Keratinocyte (primary cell): ENCODE measurements at places on chromosomes 12 and 14. TPM values are rescaled to one million over a fixed set of nuclear protein-coding genes. Genes with fewer than 3 reads are reported as not detected.

DNA sequence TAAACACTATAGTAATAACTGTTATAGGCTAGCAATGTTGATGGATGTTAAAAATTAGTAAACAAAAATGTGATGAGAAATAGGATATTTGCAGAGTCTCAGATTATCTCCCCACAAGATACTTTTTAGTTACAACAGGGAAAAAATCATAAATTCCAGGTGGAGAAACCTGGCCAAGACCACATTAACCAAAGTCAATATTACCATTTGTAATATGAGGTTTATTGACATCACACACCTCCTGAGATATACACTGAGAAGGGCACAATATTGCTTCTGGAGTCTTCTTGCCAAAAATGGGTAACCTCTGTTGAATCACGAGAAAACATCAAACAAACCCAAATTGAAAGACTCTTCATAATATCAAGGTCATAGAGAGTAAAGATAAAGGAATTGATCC lies 72.3 kb upstream of the AMIGO2 start:
- no peaks in the 10 kb centered on the region for H3K36me3 ChIP-seq
- H3K27me3 ChIP-seq = no peaks in the 10 kb centered on the region
- no peak overlapping the region for H3K27ac ChIP-seq
- no peaks in the 10 kb centered on the region for H3K4me1 ChIP-seq

DNA sequence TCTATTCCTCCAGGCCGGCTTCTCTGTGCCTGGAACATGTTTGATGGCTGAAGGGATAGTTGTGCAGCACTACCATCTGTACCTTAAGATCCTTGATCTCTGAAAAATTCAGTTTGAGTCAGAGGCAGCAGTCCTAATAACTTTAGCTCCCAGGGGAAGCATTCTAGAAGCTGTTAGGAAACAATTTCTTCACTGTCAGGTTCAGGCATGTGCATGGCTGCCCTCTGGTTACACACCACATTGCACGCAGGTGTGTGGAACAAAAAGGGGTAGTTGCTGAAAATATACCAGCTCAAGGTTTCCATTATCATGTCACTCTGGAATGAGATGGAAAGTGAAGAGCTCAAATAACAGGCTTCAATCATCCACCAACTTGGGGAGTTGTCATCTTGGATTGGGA lies 80.1 kb downstream of the CHST11 start:
- no peaks in the 10 kb centered on the region for H3K27me3 ChIP-seq
- H3K4me1 ChIP-seq = peaks cover 11% of the 10 kb centered on the region
- no peak overlapping the region for H3K27ac ChIP-seq
- no peak for DNase-seq
- H3K36me3 ChIP-seq = no peaks in the 10 kb centered on the region
- H3K4me3 ChIP-seq = no peak overlapping the region

DNA sequence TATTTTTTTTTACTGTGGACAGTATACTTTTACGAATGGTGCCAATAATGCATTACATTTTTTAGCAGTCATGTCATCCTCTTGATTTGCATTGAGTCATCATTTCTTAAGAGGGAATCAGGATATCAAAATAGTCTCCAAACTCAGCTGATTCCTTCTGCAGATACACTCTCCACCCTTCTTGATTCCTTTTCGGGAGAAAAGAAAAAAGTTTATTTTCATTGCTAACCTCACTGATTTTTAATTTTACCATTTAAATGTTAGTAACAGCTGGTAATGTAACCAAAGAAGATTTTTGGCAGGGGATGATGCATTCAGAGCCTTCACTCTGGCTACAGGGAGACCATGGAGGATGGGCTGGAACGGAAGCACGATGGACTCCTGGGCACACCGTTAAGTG lies 47.5 kb downstream of the MRPL42 start:
- no peak overlapping the region for H3K4me3 ChIP-seq
- DNase-seq = no peak
- no peaks in the 10 kb centered on the region for H3K27me3 ChIP-seq
- H3K27ac ChIP-seq = no peak overlapping the region

DNA sequence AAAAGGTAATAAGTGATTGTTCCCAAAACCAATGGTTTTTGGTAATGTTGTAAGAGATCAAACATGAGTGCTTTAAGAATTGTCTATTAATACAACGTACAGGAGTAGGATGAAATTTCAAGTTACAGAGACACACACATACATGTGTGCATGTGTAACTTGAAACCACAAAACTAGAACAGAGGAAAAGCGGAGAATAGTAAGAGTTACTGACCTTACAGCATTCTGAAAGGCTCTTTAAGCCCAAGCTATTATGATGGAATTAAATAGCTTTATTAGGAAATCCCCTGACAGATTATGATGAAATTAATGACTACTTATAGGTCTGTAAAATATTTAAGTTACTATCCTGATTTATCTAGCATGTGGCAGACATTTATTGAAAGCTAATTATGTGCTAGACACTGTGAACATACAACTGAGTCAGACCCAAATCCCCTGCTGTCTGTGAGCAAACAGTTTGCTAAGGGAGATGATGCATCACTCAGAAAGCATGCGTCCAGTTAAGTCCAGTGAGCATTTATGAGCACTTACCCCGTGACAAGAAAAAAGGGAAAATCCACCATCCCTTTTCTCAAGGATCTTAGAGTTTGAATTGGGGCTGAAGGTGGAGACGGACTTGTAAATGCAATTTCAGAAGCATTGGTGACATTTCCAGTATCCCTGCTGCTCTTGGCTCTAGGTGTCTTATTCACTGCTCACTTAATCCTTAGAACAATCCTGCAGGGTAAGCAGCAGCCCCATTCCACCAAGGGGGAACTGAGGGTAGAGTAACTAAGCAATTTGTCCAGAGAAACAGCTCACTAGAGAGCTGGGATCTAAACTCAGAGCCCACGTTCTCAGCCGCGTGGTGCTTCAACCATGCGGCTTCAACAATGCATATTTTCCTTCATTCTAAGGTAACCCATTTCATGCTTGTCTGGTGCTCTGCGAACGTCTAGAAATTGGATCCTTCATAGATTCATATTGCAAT lies 117.4 kb downstream of the EML1 start:
- H3K4me3 ChIP-seq = no peak overlapping the region
- H3K36me3 ChIP-seq = no peaks in the 10 kb centered on the region
- no peaks in the 10 kb centered on the region for H3K27me3 ChIP-seq
- no peak overlapping the region for H3K27ac ChIP-seq

GRCh38 chr12:111352296-111352993 lies 16.4 kb downstream of the PHETA1 start:
- H3K36me3 ChIP-seq = no peaks in the 10 kb centered on the region
- no peak for DNase-seq
- no peaks in the 10 kb centered on the region for H3K27me3 ChIP-seq
- H3K4me3 ChIP-seq = no peak overlapping the region

GRCh38 chr12:25830456-25830855 lies 128.0 kb upstream of the RASSF8 start:
- H3K27ac ChIP-seq = no peak overlapping the region
- H3K36me3 ChIP-seq = no peaks in the 10 kb centered on the region
- H3K27me3 ChIP-seq = no peaks in the 10 kb centered on the region
- H3K4me1 ChIP-seq = no peaks in the 10 kb centered on the region

- DNase-seq = peak; percentile 28
- H3K4me3 ChIP-seq = no peak overlapping the region
- H3K27ac ChIP-seq = peak overlapping the region; percentile 89
- H3K36me3 ChIP-seq = no peaks in the 10 kb centered on the region
- H3K4me1 ChIP-seq = peaks cover 21% of the 10 kb centered on the region
Observed at GRCh38 chr14:28661171-28661772, 105.3 kb upstream of the FOXG1 start.

DNA sequence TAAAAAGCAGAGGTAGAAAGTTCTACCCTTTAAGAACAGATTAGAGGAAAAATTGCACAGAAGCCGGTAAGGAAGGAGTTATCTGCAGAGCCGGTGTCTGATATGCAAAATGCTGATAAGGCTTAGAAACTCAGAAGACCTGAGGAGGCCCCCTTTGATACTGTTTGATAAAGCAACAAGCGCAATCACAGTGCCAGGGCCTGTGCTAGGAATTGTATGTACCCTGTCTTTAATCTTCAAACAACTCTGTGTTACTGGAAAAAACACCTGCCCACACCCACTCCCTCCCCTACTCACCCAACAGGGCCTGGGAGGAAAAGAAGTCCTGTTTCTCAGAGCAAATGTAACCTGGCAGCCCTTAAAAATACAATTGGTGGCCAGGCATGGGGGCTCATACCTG lies 112.7 kb upstream of the FUT8 start:
- no peak overlapping the region for H3K4me3 ChIP-seq
- no peaks in the 10 kb centered on the region for H3K36me3 ChIP-seq
- no peak for DNase-seq
- H3K27ac ChIP-seq = no peak overlapping the region
- H3K4me1 ChIP-seq = peaks cover 9% of the 10 kb centered on the region

DNA sequence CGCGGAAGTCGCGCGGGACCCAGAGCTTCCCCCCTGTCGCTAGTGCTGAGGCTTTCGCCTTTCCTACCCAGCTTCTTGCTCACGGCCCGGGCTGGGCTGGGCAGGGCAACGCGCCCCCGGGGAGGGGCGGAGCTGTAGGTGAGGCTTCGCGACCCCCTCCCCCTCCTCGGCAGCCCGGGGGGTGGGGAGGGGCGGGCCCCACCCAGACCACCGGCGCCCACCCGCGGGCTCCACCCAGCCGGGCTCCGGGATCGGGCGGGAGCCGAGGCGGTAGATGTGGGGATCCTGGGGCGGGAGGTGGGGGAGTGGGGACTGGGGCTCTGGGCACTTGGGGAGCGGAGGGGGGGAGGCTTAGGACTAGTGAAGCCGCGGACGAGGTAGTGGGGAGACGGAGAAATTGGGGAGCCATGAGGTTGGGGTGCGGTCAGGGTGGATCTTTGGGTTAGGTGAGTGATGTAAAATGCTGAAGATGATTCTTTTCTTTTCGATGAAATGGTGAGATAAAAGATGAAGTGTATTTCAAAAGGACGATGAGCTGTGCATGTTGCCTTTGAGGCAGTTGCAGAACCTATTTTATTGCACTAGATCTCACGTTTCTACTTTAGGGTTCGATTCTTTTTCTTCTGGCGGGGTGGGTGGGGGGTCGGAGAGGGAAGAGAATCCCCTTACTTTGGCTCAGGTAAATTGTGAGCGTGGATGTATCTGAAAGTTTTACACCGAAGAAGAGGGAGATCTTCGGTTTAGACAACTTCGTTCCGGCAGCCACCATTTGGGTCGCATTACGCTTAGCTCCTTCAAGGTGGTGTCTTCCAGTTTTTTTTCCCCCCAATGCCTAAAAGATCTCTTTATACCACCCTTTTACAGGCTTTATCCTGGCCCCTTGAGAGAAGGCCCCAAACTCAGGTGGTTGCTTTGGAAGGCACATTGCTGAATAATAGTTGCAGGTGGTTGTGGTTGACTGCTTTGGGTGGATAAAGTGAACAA lies 619 bp downstream of the ERC1 start:
- H3K27me3 ChIP-seq = no peaks in the 10 kb centered on the region
- no peak for DNase-seq
- peak overlapping the region; percentile 90 for H3K27ac ChIP-seq
- peak overlapping the region; percentile 74 for H3K4me3 ChIP-seq
- no peaks in the 10 kb centered on the region for H3K36me3 ChIP-seq
- H3K4me1 ChIP-seq = peaks cover 37% of the 10 kb centered on the region

The SSTR1 gene
- 0.03 to 0.05 TPM in 2 of 3 replicates, not detected in the other for polyA plus RNA-seq

The FOXG1 gene
- not detected in 3 replicates for polyA plus RNA-seq

The KIF26A gene
- 0.07 to 0.08 TPM (median 0.07 TPM) in 3 replicates for polyA plus RNA-seq
